ENCODE measurements at places on chromosomes 2 and 18.

GRCh38 chr18:40356168-40356567 is 1598.9 kb upstream of the PIK3C3 start:
- DNase-seq = no peak

DNA sequence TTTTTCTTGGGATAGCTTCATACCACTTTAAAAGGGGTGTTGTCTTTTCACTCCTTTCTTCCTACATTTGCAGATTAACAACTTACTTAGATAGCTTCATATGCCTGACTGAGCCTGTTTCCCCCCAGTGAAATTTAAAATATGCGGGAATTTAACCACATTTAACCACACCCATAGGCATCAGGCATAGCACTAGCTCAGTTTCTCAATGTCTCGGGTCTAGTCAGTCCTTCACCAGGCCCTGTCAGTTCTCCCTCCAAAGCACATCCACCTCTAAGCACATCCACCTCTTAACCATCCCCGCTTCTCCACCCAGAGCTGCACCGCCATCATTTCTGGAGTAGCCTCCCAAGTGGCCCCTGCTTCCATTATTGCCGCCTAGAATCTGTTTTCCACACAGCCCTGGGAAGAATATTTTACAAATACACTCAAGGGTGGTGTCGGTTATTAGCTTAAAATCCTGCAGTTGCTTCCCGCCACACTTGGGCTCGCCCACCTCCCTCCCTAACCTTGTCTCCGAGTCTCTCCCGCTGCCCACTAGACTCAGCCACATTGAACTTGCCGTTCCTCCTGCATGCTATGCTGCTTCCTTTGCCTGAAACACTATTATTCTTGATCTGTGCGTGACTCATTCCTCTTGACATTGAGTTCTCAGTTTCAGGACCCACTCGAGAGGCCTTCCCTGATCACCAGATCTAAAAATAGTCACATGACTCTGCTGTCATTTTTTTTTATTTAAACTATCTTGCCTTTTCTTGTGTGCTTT is 68.3 kb downstream of the SPTBN1 start:
- DNase-seq = no peak

- DNase-seq = no peak
Measured at GRCh38 chr18:79571211-79572092, 108.2 kb upstream of the CTDP1 start.

DNA sequence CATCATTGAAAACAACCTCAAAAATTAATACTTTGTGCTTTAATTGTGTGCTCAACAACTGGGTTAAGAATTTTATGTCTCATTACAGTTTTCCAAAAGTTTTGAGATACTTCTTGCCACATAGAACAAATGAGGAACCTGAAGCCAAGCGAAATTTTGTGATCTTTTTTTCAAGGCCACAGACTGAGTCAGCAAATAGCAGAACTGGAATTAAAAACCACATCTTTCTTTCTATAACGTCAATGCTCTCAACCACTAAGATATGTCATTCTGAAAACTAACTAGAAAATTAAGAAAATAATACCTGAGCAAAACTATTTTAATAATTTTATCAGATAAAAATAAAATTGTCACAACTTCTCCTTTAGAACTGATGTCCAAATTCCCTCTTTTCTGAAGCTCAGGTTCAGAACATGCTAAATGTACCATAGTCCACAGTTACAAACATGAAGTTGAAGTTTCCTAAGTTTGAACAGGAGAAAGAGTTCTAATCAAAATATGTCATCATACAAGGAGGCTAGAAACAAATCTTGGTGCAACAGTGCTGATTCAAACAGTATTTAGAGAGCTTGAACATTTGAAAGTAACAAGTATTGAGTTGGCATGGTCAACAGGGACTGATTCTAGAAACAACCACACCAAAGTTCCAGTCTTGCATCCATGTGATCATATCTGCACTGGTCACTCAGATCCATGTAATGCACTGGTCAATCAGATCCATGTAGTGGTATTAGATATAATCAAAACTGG is 27.6 kb upstream of the CALCRL start:
- no peak for DNase-seq

GRCh38 chr18:63205791-63206252 is 113.7 kb downstream of the BCL2 start:
- no peak for DNase-seq

DNA sequence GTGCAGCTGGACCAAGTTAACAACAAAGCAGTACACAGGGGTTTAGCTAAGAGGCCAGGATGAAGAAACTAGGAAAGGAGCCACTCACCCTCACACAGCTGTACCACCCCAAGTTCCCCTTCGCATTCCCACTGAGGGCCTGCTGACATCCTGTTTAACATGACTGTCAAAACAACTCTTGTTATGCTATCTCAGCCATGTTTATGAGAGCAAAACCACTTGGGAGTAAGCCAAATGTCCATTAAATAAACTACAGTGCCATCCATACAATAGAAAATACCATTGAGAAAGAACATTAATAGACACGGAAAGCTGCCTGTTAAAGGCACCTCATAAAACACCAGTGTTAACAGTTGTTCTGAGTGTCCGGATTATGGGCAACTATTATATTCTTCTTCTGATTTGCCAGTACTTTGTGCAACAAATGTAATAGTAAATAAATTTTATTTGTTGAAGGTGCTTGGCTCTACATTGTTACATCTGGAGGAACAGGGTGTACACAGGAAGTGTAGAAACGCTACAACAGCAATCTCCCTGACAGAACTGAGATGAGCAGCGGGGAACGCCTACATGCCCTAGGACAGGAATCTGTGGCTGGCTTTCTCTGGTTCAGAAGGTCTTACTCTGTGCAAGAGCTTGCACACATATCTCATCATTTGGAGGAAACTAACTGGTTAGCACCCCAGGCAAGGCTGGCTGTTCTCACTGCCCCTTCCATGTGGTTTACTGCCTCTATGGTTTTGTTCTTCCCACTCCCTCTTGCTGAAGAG is 85.6 kb downstream of the EHD3 start:
- no peak for DNase-seq

All from CD4-positive, alpha-beta T cell (primary cell).